CD4-positive, alpha-beta T cell treated with Interleukin-10 for 1 hour (primary cell): ENCODE measurements at places on chromosomes 13 and 19.
A peak's percentile ranks its signal among the peaks of the same experiment; 100 is the strongest.

DNA sequence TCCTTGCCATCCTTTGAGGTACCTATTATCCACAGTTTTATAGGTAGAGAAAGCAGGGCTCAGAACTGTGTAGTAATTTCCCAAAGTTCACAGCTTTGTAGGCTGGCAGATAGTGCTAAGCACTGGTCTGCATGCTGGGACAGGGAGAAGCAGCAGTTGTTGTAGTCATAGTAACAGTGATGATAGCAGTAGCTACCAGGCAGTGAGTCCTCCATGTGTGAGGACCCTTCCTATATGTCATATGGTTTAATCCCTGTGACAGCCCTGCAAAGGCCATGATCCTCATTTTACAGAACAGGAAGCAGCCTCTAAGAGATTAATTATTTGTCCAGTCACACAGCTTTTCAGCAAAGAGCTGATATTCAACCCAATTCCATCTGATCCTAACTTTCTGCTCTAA is 21.0 kb downstream of the SERP2 start:
- DNase-seq = no peak

GRCh38 chr13:95530178-95530577 is 22.3 kb upstream of the CLDN10 start:
- DNase-seq = no peak

- no peak for DNase-seq
Observed at GRCh38 chr13:73224703-73225102, 165.9 kb downstream of the KLF5 start.

DNA sequence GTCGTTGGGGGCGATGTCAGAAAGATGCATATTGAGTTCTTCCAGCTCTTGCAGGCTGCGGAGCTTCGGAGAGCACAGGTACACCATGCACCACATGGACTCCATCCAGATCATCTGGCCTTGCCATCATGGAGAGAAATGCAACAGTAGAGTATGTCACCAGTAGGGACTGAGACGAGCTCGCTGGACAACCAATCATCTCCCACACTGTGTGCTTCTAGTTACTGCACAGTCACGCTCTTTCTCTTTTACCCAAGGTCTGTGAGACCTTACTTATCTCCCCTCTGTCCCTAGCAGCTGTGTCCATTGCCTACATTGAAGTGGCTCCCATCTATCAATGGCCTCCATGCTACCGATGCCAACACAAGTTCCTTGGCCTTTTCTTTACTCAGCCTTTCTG is 90.5 kb downstream of the C13orf42 start:
- DNase-seq = no peak

DNA sequence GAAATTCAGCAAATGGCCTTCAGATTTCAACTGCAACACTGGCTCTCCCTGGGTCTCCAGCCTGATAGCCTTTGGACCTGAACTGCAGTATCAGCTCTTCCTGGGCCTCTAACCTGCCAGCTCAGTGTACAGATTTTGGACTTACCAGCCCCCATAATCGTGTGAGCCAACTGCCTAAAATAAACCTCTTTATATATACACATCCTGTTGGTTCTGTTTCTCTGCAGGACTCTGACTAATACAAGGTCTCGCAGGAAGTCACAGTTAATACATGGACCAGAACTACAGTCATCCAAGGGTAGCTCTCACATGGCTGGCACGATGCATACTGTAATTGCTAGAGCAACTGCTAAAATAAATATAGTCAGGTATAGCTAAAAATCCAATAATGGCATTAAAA is 85.1 kb downstream of the KATNAL1 start:
- no peak for DNase-seq

GRCh38 chr13:73001971-73002370 is 56.8 kb upstream of the KLF5 start:
- DNase-seq = no peak

- no peak for DNase-seq
Observed at GRCh38 chr19:29385191-29385795, 140.5 kb upstream of the VSTM2B start.

- no peak for DNase-seq
Observed at GRCh38 chr13:78383071-78383484, 220.3 kb downstream of the POU4F1 start.

DNA sequence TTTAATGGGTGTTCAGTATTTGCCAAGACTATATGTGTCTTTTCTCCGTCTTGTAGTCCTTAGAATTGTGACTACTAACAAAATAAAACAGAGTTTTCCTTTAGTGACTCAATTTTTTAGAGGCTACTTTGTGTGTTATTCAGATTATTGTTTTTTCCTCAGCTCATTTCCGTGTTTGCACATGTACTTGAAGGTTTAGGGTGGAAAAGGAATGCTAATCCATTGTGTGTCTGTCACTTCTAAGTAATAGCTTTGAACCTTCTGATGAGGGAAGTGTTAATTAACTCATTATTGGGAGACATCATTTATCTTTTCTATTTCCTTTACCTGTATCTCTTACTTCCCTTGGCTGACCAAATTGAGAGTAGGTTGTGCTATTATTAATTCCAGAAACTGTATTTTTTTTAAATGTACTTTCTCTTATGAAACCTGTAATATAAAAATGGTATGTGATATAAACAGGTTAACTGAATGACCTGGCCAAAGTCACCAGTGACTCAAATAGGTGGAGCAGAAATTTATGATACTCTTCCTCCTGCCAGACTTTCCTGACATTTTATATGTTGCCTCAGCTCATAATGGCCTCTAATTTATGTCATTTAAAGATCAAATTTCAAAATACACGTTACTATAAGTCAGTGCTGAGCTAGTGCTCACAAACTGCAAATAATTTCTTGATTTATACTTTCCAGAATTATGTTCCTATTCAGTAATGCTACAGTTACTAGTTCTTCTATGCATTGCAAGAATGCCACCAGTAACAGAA is 88.8 kb downstream of the LMO7 start:
- DNase-seq = no peak

GRCh38 chr13:93729383-93729782 is 502.8 kb downstream of the GPC6 start:
- DNase-seq = no peak

DNA sequence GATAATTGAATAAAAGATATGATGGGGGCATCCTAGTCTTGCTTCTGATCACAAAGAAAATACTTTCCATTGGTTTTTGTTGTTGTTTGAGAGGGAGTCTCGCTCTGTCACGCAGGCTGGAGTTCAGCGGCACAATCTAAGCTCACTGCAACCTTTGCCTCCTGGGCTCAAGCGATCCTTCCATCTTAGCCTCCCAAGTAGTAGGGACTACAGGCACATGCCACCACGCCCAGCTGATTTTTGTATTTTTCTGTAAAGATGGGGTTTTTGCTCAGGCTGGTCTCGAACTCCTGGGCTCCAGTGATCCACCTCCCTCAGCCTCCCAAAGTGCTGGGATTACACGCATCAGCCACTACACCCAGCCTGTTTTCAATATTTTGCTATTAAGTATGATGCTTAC is 17.1 kb upstream of the PSMC4 start:
- no peak for DNase-seq

GRCh38 chr19:8811315-8812172 is 20.6 kb downstream of the ZNF558 start:
- no peak for DNase-seq

DNA sequence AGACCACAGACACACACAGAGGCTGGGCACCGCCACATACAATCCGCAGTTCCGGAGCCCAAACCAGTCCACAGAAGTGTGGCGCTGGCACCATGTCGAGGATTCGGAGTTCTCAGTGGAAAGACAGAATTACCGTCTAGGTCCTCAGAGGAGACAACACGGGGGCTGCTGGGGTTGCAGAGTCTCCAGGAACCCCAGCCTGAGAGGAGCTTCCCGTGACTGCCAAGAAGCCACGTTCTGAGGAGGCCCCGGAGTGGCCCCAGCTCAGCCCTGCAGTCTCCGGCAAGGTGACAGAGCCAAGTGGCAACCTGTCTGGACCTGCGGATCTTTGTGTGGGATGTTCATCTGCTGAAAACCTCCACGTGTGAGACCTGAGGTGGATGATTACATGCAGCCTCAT is 7.3 kb upstream of the ADPRHL1 start:
- no peak for DNase-seq

DNA sequence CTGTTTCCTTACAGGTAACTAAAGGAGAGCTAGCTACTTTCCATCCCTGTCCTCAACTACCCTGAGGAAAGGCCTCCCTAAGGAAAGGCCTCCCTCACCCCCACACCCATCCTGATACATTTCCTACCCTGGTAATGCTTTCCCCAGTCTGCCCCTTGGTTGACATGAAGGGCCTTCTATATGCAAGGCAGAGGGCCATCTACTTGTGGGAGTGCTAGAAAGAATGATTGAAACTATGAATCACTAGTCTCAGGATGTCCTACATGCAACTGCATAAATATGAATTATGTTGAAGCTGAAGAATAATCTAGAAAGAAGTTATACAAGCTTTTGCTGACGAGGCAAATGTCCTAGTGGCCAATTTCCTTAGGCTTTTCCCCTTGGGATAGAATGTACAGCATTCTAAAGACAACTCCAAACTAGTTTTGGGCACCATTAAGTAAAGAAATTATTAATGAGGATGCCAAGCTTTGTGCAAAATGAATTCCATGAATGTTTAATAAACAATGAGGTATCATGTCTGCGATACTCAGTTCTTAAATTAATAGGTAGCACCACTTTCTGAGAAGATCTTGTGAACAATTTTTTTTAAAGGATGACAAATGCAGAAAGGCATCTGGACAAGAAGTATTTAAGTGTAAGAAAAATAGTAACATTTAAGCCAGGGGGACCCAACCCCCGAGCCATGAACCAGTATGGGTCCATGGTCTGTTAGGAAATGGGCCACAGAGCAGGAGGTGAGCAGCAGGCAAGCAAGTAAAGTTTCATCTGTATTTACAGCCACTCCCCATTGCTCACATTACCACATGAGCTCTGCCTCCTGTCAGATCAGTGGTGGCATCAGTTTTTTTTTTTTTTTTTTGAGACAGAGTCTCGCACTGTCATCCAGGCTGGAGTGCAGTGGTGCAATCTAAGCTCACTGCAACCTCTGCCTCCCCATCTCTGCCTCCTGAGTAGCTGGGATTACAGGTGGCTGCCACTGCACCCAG is 223.0 kb downstream of the LHFPL6 start:
- DNase-seq = no peak

DNA sequence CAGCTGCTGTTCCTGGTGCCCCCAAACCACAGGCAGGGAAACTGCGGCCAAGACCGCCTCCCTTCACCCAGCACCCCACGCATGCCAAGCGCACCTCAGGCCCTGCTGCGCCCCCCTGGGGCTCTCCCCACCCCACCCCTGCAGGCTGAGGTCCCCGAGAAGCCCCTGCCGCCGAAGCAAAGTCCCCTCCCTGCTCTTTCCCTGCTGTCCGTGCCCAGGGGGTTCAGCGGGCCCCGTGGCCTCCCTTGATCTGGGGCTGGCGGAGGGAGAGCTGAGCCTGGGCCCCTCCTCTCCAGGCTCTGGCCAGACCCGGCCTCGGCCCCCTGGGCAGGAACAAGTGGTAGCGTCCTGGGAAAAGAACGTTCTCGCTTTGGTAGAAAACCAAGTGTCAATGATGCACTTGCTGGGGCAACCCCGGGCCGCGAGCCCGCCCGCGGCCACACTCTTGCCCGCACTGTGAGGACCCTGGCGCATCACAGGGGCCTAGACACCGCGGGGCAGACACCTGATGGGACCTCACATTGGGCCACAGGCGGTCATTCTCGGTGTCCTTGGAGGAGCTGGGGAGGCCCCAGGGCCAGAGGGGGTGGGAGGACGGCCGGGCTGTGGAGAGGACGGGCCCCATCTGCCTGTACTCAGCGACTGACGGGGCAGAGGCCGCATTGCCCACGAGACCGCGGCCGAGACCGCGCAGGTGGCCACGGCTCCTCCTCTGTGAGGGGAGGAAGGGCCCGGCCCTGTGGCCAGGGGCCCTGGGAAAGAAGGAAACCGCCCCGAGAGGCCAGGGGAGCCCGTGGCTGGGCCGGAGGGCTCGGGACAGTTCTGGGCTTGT is 29.0 kb downstream of the GPX4 start:
- peak; percentile 61 for DNase-seq

DNA sequence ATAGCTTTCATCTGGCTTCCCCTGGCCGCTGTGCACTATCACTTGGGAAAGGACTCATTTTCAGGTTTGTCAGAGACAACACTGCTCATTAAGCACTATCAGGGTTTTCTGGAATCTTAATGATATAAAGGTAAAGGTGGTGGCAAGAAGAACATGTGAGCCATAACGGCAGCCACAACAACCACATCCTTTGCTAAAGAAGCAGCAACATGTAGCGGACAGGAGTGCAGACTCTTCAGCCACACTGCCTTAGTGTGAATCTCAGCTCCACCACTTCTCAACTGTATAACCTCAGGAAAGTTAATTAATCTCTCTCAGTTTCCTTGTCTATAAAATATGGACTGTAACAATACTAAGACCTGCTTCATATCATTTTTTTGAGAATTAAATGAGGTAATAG is 24.1 kb upstream of the MIR17HG start:
- peak; percentile 21 for DNase-seq

GRCh38 chr13:23980160-23980551 is 82.9 kb upstream of the C1QTNF9B start:
- DNase-seq = peak; percentile 92

DNA sequence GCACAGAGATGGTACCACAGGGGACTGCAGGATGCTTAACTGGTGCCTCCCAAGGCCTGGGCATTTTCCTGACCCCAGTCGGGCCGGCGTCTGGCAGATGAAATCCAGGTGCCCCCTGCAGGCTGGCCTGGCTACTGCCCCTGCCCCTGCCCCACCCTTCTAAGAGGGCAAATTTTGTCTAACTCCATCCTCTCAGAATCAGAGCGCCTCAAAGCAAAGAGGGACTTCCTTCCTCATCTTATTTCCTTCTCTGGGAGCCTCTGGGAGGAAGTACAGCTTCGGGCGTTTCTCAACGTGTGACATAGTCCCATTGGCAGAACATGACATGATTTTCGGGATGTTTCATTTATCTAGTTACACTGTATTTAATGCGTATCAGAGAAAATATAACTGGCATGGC is 2.7 kb downstream of the PRKACA start:
- DNase-seq = peak; percentile 65

DNA sequence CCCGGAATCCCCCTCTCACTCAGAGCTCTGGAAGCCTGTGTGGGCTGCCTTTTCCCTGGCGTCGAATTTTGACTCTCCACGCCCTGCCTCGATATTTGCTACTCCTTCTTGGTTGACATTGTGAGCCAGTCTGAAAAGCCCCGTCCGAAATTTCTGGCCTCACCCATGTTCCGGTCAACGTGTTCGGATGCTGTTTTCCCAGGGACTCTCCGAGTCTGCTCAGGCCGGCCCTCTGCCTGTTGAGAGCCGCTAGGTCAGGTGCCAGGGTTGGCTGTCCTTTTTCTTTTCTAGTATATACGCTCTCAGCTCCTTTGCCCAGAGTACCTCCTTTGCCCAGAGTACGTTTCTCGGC is 6.8 kb upstream of the DGKH start:
- DNase-seq = no peak

- DNase-seq = no peak
Observed at GRCh38 chr13:55727683-55728082, 1413.0 kb upstream of the PRR20A start.

GRCh38 chr19:21848706-21849105 is 12.7 kb upstream of the ZNF43 start:
- no peak for DNase-seq
